ENCODE measurements at places on chromosomes 4 and X.
A peak's percentile ranks its signal among the peaks of the same experiment; 100 is the strongest.

- no peak for DNase-seq
Measured at GRCh38 chr4:78174891-78175290, 117.8 kb downstream of the FRAS1 start.

- DNase-seq, result no peak
Measured at GRCh38 chr4:112057470-112057869, 87.8 kb upstream of the FAM241A start.

- DNase-seq, result no peak
Measured at GRCh38 chr4:128597500-128597899, 212.0 kb upstream of the JADE1 start.

- DNase-seq, result no peak
Measured at GRCh38 chrX:31487951-31488350, 416.1 kb upstream of the FTHL17 start.

DNA sequence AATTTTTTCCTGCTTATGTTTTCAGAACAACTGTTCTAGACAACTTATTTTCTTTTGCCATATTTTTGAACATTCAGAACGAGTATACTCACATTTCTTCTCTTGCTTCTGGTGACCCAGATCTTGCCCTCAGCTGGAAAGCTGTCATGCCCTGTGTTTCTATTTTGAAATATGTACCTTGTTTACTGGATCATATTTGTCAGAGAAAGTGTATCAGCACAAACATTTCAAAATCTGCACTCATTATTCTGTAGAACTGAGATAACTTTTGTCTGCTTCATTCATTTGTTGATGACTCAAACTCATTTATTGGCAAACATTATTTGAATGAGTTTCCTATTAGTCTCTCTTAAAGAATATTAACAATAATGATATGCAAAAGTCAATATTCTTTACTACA lies 46.2 kb upstream of the FAM9A start:
- DNase-seq, result no peak

GRCh38 chr4:28449085-28449484 lies 1588.4 kb downstream of the STIM2 start:
- no peak for DNase-seq

DNA sequence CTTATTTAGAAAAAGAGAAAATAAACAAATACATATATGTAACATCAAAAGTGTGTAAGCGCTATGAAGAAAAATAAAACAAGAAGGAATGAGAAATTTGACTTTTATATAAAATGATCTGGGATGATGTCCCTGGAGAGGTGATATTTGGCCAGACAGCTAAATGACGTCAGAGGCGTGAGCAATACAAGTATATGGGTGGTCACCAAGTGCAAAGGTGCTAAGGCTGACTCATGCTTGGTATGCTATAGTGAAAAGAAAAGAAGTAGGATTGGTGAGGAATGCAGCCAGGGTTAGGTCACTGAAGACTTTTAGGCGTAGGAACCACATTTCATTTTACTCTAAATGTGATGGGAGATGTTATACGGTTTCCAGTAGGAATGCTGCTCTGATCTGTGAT lies 1049.1 kb upstream of the TENM3 start:
- DNase-seq, result no peak

DNA sequence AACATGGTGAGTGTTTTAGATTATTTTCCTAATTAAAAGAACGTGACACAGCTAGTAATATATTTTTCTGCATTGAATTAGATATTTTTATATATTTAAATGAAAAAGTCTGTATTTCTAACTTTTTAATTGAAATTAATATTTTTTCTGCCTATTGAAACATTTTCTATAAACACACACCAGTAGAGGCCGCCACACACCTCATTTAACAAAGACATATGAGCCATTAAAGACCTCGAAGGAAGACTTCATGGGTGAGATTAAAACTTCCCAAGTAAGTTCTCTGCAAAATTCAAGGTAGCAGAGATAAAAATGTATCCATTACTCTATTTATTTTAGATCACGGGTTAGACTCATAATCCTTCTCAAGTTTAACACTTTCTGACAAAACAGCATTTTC lies 8.3 kb downstream of the SLITRK2 start:
- DNase-seq, result no peak

DNA sequence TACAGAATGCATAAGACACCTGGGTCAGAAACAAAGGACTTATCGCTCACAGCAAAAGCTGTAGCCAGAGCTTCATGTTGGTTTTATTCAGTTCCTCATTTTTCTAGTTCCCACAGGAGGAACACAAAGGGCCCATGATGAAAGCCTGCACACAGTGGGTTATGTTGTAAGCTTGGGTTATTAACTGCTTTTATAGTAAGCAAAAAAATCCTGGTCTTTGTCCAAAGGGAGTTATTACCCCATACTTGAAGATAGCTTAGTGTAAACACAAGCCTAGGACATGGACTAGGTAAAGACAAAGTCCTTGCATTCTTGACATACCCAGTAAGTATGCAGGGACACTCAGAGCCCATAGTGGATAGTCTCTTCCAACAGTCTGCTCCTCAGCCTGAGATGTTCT lies 11.7 kb downstream of the BBS12 start:
- no peak for DNase-seq

- DNase-seq, result no peak
Measured at GRCh38 chr4:149065753-149066152, 623.5 kb upstream of the NR3C2 start.

DNA sequence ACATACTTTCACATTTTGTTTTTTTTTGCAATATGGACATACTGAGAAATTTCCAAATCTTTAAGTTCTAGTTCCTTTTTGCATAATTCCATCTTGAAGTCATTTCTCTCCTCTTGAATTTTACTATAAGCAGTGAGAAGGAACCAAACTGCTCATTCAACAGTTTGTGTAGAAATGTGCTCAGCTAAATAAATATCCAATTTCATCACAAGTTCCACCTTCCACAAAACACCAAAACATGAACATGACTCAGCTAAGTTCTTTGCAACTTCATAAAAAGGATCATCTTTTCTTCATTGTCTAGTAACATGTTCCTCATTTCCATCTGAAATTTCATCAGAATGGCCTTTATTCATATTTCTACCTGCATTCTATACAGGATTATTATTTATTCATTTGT lies 77.3 kb upstream of the FGF13 start:
- no peak for DNase-seq

DNA sequence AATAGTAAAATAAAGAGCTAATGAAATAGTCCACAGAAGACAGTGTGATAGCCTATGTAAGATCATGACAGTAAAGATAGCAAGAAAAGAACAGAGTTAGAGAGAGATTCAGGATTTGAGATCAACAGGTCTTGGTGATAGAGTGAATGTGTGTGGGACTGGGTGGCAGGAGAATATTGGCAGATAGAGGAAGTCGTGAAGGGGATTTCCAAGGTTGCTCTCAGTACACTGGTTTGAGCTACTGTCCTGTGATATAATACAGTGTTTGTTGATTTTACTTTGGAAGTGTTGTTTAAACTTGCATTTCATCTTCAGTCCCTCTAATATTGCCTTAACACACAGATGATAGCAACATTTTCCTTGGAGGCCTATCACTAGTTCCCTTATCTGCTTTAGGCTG lies 44.1 kb downstream of the DTHD1 start:
- DNase-seq, result no peak

GRCh38 chr4:109183931-109184490 lies 118.4 kb downstream of the COL25A1 start:
- no peak for DNase-seq

- no peak for DNase-seq
Measured at GRCh38 chrX:31058284-31058683, 13.6 kb downstream of the FTHL17 start.

DNA sequence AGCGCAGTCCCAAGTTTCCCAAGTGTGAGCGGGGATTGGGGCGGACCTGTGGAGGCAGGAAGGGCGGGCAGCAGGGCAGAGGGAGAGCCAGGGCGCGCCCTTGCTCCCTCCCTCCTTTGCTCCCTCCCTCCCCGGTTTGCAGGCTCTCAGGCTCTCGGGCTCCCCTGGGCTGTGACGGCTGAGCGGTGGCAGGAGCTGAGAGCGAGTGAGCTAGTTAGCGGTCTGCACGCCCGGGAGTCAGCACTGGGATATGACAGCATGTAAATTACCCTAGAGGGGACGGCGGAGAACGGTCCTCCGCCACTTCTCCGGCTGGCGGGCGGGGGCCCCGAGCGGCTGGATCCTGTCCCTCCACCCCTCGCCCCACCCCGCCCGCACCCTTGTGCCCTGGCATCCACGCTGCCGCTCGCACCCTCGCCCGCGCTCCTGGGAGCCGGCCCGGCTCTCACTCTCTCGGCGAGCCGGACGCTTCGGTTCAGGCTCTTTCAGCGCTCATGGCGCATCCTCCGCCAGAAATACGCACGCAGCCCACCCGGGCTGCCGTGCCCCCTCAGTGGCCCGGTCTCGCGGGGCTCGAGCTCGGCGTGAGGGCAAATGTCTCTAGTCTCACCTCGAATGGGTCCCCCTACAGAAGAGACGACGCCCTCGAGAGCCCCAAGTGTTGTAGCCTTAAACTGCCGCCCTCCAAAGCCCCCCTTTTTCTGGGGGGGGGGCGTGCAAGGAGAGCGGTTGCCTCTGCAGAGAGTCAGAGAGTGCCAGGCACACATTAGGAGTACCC lies at the start of gene TSC22D3:
TSC22D3 (minus strand) TSS at position 54 of the 778 bp plus-strand sequence. CDS start 368 bp downstream, outside the sequence.
- peak; percentile 72 for DNase-seq

DNA sequence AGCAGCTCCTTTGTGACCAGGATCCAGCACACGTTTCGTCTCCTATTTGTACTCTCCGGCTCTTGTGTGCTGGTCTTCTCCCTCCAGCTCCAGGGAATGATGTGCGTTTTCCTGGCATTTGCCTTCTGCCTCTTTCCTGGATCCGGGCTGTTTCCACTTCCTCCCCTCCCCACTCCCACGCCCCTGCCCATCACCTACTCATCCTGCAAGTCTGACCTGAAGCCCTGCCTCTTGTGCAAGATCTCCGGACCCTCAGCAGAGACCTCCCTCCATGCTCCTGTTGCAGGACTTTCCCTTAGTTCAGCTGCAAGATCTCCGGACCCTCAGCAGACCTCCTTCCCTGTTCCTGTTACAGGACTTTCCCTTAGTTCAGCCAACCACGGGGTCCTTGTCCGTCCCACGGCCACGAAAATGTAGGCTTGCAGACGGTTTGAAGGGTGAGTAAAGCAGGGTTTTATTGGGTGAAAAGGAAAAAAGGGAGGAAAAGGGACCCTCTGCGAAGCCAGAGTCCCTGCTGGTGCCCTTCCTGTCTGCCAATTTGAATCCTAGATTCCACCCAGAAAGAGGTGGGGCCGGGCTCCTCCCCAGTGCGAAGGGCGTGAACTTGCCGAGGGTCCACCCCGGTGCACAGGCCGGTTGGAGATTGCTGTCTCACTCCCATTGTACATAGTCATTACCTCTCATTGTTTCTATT lies 74.4 kb upstream of the IRF2 start:
- DNase-seq, result no peak

DNA sequence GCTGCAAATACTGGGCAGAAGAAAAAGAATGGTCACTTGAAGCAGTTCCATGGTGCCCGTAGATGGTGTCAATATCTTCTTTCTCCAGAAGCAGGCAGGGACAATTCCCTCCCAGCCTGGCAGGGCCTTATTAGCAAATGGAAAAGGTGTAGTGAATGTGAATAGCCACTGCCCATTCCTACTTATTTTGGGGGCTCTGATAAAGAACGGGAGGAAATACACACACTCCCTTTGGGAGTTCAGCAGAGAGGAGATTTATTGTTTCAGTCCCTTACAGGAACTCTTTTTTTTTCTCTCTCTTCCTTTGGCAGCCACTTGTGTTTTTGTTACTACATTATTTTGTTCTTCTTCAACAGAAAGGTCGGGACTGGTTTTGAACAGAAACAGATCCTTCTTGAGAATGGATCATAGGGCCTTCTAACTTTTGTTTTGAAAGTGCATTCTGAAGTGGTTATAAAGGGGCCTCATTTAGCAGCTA lies at the start of gene EMCN:
EMCN (minus strand) TSS at position 159 of the 478 bp plus-strand sequence; CDS start at position 51, 108 bp downstream.
- no peak for DNase-seq

- no peak for DNase-seq
Measured at GRCh38 chr4:7673121-7673520, 238.4 kb upstream of the PSAPL1 start.

- DNase-seq, result no peak
Measured at GRCh38 chr4:173666-174314, 49.5 kb downstream of the ZNF718 start.

GRCh38 chrX:112670977-112671376 lies 8.8 kb downstream of the LHFPL1 start:
- no peak for DNase-seq
